ENCODE measurements at places on chromosomes 3 and 15.

DNA sequence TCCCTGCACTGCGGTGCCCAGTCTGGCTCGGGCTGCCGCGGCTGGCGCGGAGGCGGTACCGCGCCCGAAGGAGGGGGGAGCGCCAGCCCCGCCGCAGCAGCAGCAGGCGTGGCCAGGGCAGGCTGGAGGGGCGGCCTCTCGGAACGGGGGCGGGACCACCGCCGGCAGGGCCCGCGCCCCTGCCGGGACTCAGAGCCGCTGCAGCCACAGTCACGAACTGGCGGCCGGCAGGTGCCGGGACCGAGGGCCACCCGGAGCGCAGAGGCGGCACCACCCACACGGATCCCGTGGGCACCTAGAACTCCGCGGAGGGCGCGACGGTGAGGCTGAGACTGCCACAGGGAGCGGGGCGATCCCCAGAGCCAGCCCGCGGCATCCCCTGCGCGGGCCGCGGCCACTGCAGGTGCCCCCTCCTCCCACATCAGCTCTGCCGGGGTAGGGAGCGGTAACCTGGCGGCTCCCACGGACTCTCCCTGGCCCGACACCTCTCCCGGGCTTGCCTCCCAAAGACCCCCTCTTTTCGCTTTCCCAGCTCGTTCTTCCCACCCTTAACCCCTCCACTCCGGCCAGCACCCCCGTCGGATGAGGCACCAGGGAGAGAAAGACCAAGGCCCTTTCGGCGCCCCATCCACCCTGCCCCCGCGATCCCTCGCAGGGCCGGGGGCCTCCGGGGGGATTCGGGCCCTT, at the start of gene VWA5B2:
Gene VWA5B2 (plus strand): TSS at position 192 of the 687 bp plus-strand sequence. CDS start 944 bp downstream, outside the sequence.
- peaks cover 15% of the 10 kb centered on the region for H3K4me1 ChIP-seq
- no peaks in the 10 kb centered on the region for H3K36me3 ChIP-seq
- no peak within 1 kb of the TSS for H3K27ac ChIP-seq
- H3K4me3 ChIP-seq, result peak within 1 kb of the TSS; percentile 74
- peaks cover 73% of the 10 kb centered on the region for H3K27me3 ChIP-seq

GRCh38 chr3:60301142-60301541, 950.1 kb downstream of the FHIT start:
- H3K4me3 ChIP-seq, result no peak overlapping the region
- no peaks in the 10 kb centered on the region for H3K36me3 ChIP-seq

- H3K4me3 ChIP-seq, result no peak overlapping the region
- H3K27ac ChIP-seq, result no peak overlapping the region
- H3K36me3 ChIP-seq, result no peaks in the 10 kb centered on the region
- H3K4me1 ChIP-seq, result no peaks in the 10 kb centered on the region
- no peak for DNase-seq
- H3K27me3 ChIP-seq, result no peaks in the 10 kb centered on the region
Observed at GRCh38 chr15:99123713-99124451, 19.0 kb downstream of the SYNM start.

GRCh38 chr3:149026718-149027117, 35.4 kb downstream of the GYG1 start:
- no peak overlapping the region for H3K27ac ChIP-seq
- no peaks in the 10 kb centered on the region for H3K27me3 ChIP-seq
- no peak for DNase-seq
- H3K4me3 ChIP-seq, result no peak overlapping the region
- no peaks in the 10 kb centered on the region for H3K4me1 ChIP-seq

DNA sequence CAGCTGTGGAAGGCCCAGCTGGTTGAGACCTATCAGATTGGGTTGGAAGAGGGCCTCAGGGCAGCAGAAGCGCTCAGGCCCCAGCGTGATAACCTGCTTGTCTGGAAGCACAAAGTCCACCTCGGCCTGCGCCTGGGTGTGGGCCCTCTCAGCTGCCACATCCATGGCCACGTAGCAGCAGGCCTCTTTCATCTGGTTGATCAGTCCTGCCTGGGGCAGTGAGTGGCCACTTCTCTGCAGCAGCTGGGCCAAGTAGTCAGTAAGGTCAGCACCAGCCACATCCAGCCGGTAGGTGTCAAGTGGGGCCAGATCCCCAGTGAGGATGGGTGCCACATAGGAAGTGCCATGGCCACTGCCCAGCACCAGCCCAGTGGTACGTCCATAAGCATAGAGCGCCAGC, 3.9 kb upstream of the CAMKV start:
- H3K27ac ChIP-seq, result no peak overlapping the region
- peaks cover 18% of the 10 kb centered on the region for H3K4me1 ChIP-seq
- H3K4me3 ChIP-seq, result no peak overlapping the region
- DNase-seq, result no peak

DNA sequence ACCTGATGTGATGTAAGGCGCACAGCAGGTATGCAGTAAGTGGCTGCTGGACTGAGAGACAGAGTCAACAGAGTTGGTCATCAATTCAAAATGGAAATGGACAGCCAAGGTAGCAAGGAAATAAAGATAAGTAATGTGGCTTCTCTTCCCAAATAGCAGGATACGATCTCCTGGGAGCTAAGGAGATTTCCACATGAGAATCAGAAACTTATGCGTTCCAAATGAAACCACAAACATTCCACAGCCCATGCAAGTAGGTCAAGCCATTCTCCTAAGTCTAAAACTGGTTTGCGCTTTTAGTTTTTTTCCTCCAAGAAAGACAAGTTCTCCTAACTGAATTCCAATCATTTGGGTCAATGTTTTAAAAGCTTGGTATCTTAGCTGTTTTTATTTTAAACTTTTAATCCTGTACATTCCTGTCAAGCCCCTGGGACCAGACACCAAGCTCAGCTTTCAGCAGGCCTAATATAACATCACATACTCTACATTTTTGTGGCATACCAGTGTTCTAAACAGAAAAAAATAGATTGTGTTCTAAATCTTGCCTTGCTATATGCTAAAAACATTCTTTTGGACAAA, 73.7 kb upstream of the TSPAN3 start:
- peaks cover 6% of the 10 kb centered on the region for H3K36me3 ChIP-seq
- H3K4me1 ChIP-seq, result no peaks in the 10 kb centered on the region
- no peaks in the 10 kb centered on the region for H3K27me3 ChIP-seq
- H3K4me3 ChIP-seq, result no peak overlapping the region

GRCh38 chr15:57356636-57357035, 19.7 kb upstream of the CGNL1 start:
- DNase-seq, result no peak
- no peaks in the 10 kb centered on the region for H3K36me3 ChIP-seq
- H3K4me1 ChIP-seq, result no peaks in the 10 kb centered on the region
- no peak overlapping the region for H3K27ac ChIP-seq
- no peak overlapping the region for H3K4me3 ChIP-seq

DNA sequence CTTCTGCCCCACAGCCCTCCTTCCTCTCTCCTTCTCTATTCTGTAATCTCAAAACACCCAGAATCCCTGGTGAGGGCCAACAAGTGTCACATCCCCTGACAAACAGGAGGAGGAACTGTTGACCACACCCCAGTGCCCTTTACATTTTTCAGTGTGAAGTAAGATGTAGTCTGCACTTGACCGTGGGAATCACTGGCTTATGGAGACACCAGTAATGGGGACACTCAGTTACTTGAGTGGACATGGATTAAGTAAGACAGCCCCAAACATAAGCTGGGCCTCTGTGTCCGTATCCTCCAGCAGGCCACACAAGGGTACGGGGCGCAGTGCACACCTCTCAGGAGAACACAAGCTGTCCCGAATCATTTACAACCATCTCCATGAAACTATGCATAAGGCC, 28.4 kb upstream of the LIMD1 start:
- no peaks in the 10 kb centered on the region for H3K27me3 ChIP-seq
- H3K27ac ChIP-seq, result peak overlapping the region; percentile 35
- DNase-seq, result no peak
- H3K36me3 ChIP-seq, result no peaks in the 10 kb centered on the region
- peaks cover 50% of the 10 kb centered on the region for H3K4me1 ChIP-seq

DNA sequence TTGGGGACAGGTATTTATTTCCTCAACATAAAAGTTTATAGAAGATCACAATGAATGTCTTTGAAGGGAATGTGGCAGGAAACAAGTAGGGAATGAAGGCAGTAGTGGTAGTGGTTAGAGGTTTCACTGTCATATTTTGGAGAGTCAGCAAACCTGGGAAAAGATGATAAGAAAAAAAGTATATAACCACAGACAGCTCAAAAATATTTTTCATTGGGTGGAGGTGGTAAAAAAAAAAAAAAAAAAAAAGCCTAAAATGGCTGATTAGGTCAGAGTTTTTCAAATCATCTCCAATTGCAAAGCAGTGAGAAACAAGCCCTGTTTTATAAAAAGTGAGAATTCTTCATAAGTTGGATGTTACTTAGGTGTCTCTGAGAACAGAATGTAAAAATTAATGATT, 400.0 kb downstream of the LSAMP start:
- no peak overlapping the region for H3K27ac ChIP-seq
- no peaks in the 10 kb centered on the region for H3K36me3 ChIP-seq
- H3K4me1 ChIP-seq, result no peaks in the 10 kb centered on the region
- DNase-seq, result no peak

GRCh38 chr3:186790261-186790981, 7.0 kb downstream of the EIF4A2 start:
- DNase-seq, result peak; percentile 29
- H3K4me3 ChIP-seq, result no peak overlapping the region
- H3K27me3 ChIP-seq, result no peaks in the 10 kb centered on the region
- H3K27ac ChIP-seq, result peak overlapping the region; percentile 61
- H3K4me1 ChIP-seq, result peaks cover 26% of the 10 kb centered on the region

GRCh38 chr3:155037508-155038202, 42.5 kb upstream of the MME start:
- no peaks in the 10 kb centered on the region for H3K4me1 ChIP-seq
- no peaks in the 10 kb centered on the region for H3K36me3 ChIP-seq
- no peak overlapping the region for H3K4me3 ChIP-seq
- DNase-seq, result no peak
- no peak overlapping the region for H3K27ac ChIP-seq
- H3K27me3 ChIP-seq, result no peaks in the 10 kb centered on the region

GRCh38 chr15:77350792-77351191, 69.1 kb downstream of the PEAK1 start:
- H3K4me1 ChIP-seq, result no peaks in the 10 kb centered on the region
- H3K27ac ChIP-seq, result no peak overlapping the region
- DNase-seq, result no peak
- peaks cover 4% of the 10 kb centered on the region for H3K36me3 ChIP-seq

DNA sequence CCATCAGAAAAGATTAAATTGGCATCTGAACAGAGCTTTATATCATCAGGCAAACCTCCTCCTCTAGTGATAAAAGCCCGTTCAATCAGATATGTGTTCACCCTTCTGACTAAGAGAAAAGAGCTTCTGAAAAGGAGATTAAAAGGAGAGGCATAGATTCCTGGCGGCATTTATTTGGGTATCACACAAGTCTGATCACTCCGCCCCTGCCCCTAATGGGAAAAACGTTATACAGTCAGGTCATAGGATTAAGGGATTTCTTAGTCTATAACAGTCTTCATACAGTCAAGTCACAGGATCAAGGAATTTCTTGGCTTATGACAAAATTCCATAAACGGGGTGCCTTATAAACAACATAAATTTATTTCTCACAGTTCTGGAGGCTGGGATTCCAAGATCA, 295.4 kb upstream of the SATB1 start:
- no peaks in the 10 kb centered on the region for H3K27me3 ChIP-seq
- H3K4me3 ChIP-seq, result no peak overlapping the region
- no peaks in the 10 kb centered on the region for H3K36me3 ChIP-seq
- no peak overlapping the region for H3K27ac ChIP-seq
- peaks cover 54% of the 10 kb centered on the region for H3K4me1 ChIP-seq

- H3K27me3 ChIP-seq, result no peaks in the 10 kb centered on the region
- no peaks in the 10 kb centered on the region for H3K4me1 ChIP-seq
- no peaks in the 10 kb centered on the region for H3K36me3 ChIP-seq
- no peak overlapping the region for H3K27ac ChIP-seq
- no peak overlapping the region for H3K4me3 ChIP-seq
Observed at GRCh38 chr3:95506174-95506573, 1308.2 kb upstream of the EPHA6 start.

- H3K4me3 ChIP-seq, result no peak overlapping the region
- DNase-seq, result no peak
- no peak overlapping the region for H3K27ac ChIP-seq
- H3K36me3 ChIP-seq, result no peaks in the 10 kb centered on the region
- no peaks in the 10 kb centered on the region for H3K27me3 ChIP-seq
- H3K4me1 ChIP-seq, result no peaks in the 10 kb centered on the region
Observed at GRCh38 chr15:93917181-93917580, 314.2 kb upstream of the MCTP2 start.

DNA sequence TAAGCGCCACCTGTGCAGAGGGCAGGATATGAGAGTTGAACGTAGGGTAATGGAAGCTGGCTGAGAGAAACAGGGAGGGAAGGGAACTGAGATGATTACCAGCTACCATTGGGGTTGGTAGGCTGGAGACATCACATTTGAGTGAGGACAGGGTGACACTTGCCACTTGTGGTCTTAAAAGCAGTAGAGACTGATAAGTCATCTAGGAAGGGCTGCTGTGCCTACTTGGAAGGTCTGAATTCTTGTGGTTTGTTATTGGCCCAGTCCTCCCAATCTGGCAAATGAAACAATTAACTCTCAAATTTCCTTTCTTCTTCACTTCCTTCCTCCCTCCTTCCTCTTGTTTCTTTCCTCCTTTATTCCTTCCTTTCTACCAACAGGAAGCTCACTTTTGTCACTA, 46.8 kb downstream of the COL6A5 start:
- no peak overlapping the region for H3K4me3 ChIP-seq
- no peak for DNase-seq
- no peaks in the 10 kb centered on the region for H3K4me1 ChIP-seq
- no peaks in the 10 kb centered on the region for H3K36me3 ChIP-seq
- H3K27ac ChIP-seq, result no peak overlapping the region

- no peaks in the 10 kb centered on the region for H3K4me1 ChIP-seq
- DNase-seq, result no peak
- H3K27ac ChIP-seq, result no peak overlapping the region
- H3K27me3 ChIP-seq, result peaks cover 2% of the 10 kb centered on the region
- no peaks in the 10 kb centered on the region for H3K36me3 ChIP-seq
- no peak overlapping the region for H3K4me3 ChIP-seq
Observed at GRCh38 chr3:115708540-115708939, 85.2 kb downstream of the GAP43 start.

DNA sequence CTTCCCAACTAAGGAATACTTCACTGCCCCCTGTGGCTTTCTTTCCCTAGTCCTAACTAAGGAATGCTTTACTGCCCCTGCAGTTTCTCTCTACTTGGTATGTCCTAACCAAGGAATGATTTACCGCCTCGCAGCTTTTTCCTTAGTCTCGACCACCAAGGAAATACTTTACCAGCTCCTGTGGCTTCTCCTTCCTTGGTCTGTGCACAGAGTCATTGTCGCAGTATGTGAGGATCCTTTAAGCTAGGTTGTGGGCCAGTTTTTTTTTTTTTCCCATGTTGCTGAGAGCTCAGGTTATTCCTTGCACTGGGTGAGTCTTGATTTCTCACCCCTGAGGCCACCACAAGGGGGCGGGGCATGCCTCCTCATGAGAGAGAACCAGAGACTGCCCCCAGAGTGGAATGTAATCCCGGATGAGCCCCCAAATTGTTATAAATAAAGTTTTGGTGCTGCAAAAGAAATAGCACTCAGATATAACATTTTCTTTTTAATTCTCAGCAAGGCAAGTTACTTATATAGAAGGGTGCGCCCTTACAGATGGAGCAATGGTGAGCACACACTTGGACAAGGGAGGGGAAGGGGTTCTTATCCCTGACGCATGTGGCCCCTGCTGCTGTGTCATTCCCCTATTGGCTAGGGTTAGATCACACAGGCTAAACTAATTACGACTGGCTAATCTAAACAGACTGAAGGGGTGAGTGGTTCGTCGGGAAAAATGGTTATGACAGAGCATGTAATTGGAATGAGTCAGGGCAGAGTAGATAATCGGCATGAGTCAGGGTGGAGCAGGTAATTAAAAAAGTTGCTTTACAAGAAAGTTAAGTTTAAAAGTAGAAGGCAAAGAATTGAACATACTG, 27.0 kb downstream of the NDUFB4 start:
- H3K36me3 ChIP-seq, result no peaks in the 10 kb centered on the region
- no peaks in the 10 kb centered on the region for H3K4me1 ChIP-seq
- H3K27me3 ChIP-seq, result no peaks in the 10 kb centered on the region
- no peak for DNase-seq

Data from B cell (primary cell).